ENCODE measurements at places on chromosomes 13 and 19. TPM values are rescaled to one million over a fixed set of nuclear protein-coding genes. Genes with fewer than 3 reads are reported as not detected.

MEIS3 gene
- 24.1 TPM for polyA plus RNA-seq

DNA sequence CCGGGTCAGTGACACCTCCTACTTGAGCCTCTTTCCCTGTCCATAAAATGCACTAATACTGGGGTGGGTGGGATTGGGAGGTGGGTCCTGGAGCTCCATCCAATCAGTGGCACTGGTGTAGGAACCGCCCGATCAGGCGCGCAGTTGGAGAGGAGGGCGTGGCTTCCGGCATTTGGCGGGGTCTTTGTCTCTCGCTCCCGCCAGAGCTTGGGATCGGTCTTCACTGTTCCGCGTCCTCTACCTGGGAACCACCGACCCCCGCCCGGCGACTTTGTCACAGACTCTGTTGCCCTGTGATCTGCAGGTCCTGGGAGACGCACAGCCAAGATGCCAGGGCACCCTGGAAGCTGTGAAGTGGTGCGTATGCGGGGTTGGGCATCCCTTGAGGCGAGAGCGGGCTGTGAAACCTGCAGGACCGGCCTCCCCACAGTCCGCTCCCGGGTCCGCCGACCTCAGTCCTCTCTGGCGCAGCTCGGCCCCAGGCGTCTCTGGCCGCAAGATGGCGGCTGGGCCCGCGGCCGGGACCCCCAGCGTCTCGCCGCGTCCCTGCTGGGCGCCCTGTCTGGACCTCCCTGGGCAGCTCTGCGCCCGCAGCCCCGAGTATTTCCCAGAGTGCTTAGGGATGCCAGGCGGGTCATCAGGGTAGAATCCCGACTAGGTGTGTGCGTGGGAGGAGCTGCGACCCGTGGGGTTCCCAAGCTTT, 41.6 kb upstream of the ZNF730 start:
- DNase-seq = peak; percentile 88

DNA sequence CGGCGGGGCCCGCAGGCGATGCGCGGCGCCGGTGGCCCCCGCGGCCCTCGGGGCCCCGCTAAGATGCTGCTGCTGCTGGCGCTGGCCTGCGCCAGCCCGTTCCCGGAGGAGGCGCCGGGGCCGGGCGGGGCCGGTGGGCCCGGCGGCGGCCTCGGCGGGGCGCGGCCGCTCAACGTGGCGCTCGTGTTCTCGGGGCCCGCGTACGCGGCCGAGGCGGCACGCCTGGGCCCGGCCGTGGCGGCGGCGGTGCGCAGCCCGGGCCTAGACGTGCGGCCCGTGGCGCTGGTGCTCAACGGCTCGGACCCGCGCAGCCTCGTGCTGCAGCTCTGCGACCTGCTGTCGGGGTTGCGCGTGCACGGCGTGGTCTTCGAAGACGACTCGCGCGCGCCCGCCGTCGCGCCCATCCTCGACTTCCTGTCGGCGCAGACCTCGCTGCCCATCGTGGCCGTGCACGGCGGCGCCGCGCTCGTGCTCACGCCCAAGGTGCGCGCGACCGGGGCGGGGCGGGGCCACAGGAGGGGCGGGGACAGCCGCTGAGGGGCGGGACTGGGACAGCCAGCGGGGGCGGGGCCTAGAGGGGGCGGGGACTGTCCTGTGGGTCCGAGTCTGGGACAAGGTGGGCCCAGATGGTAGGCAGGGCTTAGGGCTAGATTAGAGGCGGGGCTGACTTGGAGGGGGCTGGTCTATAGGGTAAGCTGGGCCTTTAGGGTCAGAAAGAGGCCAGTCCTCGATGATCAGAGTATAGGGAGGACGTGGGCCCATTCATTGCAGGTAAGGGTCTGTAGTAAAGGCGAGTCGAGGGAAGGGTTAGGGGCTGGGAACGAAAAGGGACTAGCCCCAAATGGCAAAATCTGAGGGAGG, 5.1 kb downstream of the GRIN2D start:
- DNase-seq = peak; percentile 62

DNA sequence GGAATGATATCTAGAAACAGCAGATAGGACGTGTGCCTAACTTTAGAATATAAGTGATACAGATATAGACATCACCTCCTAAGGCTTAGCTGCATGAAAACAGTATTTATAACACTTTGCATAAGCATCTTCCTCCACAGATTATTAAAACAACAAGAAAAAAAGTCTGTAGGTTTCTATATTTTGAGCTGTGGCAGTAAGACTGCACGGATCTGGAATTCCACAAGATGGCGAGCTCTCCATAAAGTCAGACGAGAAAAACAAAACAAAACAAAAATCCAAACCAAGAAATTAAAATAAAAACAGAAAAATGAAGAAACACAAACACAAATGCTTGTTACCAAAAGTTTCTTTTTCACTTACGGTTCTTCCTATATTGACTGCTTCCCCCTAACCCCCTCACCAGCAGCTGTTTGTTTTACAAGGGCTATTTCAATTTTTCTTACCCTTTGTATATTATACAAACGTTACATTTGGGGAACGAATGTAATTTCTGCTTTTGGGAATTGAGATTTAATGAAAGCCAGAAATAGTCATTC, 285.8 kb downstream of the MYO16 start:
- DNase-seq = peak; percentile 9

DNA sequence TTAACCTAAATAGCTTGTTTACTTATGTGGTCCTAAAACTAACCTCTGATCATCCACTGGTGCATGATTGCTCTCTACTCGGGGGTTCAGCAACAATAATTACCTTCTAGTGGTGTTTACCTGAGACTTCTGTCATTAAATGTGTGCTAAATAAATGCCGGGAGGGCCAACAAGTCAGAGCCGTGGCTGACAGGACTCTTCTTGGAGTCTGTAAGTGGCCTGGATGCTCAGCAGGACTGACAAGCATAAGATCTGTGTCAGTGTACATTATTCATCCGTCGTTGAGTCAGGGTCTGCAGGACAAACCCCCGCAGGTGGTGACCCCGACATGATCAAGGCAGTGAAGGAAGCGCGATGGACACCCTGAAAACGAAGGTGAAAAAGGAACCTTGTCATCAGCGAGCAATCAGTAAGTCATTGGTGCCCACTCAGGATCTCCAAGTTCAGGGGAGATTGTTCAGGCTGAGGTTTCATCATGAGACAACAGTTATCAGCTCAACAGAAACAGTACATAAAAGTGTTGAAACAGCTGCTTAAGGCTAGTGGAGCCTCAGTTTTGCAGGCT, 1466.9 kb downstream of the UQCRFS1 start:
- no peak for DNase-seq

DNA sequence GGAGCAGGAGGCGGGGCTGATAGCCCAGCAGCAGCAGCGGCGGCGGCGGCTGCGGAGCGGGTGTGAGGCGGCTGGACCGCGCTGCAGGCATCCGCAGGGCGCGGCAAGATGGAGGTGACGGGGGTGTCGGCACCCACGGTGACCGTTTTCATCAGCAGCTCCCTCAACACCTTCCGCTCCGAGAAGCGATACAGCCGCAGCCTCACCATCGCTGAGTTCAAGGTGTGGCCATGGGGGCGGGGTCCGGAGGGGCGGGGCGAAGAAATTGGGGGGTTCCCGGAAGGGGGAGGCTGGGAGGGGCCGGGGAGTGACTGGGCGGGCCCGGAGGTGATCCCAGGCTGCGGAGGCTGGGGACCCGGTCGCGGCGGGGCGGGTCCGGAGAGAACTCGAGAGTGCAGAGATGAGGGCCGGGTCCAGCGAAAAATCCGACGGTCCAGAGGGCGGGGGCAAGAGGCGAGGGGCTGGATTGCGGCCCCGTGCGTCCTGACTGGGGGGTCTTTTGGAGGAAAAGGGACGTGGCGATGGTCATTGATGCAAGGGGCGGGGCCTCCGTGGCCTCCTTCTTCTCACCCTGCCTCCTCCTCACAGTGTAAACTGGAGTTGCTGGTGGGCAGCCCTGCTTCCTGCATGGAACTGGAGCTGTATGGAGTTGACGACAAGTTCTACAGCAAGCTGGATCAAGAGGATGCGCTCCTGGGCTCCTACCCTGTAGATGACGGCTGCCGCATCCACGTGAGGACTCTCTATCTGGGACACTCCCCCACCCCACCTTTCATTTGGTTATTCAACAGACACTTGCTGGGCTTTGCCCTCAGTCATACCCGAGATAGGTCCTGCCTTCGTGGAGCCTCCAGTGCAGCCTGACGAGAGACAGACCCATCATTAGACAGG, at the start of gene TBCB:
TBCB (plus strand) TSS at position 16 of the 891 bp plus-strand sequence; CDS start at position 109, 93 bp downstream.
- peak; percentile 4 for DNase-seq

DNA sequence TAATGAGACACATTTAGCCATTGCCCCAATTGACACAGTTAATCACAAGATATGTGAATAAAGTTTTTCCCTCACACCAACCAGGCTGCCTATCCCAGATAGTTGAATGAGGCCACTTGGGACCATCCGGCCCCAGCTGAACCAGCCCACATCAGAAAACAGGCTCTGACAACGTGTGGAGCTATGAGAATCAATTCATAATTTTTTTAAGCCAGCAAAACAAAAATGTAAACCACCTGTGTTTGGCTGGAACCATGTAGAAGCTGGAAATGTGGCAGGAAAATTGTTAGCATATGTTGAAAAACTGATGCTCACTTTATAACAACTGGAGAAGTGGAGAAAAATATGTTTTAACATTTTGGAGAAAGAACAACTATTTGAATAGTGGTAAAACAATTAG, 1161.3 kb downstream of the SLITRK1 start:
- DNase-seq = no peak

DNA sequence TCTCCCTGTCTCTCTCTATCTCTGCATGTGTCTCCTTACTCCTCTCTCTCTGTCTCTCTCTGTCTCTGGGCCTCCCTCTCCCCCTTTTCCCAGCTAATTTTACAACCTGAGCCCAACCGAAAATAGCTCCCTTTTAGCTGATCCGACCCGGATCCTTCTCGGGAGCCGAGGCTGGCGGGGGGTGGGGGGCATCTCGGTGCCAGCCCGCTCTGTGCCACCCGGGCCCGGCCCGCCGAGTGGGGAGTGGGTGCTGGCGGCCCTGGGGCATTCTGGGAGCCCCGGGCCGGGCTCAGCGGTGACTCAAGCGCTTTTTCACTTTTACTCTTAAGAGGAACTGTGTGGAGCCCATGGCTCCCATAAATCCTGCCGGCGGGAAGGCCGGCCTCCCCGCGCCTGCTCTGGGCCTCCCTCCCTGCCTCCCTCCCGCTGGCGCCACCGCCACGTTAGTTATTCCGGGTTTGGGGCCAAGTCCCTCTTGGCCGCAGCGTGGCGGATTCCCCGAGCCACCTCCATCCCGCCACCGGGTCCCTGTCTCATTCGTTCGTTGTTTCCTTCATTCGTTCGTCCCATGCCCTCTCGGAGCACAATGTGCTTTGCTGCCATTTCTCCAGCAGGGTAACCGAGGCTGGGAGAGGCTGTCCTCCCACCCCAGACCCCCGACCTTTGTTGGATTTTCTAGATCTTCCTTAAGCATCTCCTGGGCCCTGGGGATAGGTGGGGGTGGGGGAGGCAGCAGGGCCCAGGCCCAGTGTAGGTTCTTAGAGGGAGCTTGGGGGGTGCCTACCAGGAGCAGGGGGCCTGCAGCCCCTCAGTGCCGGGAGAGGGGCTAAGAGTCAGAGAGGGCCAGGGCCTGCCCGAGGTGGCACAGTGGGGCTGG, 3.2 kb downstream of the NFIC start:
- DNase-seq = no peak

GRCh38 chr19:14830702-14831101, 4.3 kb downstream of the OR7A5 start:
- DNase-seq = no peak

Measured in renal pelvis (tissue), 12 donors.